ENCODE measurements at places on chromosomes 12 and 14.

- DNase-seq = no peak
These were observed 560.5 kb downstream of the BCL11B start for GRCh38 chr14:98711453-98711852.

GRCh38 chr14:39265806-39266524, 32.2 kb downstream of the MIA2 start:
- no peak for DNase-seq

DNA sequence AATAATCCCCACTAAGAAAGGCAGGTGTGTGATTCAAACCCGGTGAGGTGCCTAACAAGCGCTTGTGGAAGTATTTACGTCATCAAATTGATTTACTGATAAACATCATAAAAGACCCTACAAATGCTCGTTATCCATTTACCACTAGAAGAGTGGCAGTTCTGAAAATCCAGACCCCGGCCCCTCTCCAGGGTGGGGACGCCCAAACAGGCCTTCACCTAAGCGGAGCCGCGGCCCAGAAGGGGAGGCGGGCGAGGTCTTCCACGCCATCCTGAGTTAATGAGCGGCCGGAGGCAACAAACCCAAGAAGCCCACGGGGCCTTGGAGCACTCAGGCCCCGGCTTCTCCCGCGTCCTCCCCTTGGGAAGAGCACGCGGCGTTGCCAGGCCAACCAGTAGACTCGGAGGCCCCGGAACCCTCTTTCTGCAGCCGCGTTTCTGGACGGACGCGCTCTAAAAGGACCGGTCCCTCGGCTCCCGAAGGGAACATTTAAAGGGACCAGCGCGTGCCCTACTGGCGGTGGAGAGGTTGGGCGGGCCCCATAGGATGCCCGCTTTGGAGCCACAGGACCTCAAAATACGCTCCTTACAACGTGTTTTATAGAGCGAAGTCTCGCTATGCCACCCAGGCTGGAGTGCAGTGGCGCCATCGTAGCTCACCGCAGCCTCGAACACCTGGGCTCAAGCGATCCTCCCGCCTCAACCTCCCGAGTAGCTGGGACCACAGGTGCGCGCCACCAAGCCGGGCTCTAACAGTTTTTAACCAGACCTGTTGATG, 3.5 kb downstream of the PTPN21 start:
- DNase-seq = no peak

DNA sequence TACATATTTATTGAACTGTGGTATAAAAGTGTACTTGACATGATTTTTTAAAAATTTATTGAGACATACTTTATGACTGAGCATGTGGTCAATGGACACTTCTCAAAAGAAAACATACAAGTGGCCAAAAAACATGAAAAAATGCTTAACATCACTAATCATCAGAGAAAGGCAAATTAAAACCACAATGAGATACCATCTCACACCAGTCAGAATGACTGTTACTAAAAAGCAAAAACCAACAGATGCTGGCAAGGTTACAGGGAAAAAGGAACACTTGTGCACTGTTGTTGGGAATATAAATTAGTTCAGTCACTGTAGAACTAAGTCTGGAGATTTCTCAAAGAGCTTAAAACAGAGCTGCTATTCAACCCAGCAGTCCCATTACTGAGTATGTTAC, 1177.6 kb downstream of the GALC start:
- no peak for DNase-seq

- DNase-seq = no peak
These were observed 29.8 kb upstream of the C14orf180 start for GRCh38 chr14:104549536-104550339.

GRCh38 chr14:26486922-26487321, 110.9 kb downstream of the NOVA1 start:
- no peak for DNase-seq

- DNase-seq = no peak
These were observed 10.1 kb downstream of the SPATS2 start for GRCh38 chr12:49377386-49377785.

DNA sequence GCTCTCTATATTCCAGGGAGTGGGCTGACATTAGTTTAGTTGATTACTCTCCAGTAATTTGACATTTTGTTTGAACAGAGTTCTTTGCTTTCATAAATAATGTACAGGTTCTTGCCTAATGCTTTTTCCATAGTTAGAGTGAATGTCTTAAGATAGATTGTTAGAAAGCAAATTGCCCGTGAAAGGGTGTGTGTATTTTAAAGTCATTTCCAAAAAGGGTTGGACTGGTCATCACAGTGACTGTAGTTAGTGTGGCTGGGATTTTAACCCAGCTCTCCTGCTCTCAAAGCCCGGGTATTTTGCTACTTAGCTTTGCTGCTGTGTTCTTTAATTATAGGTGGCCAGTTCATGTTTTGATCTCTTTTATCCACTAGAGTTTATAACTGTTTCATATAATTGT, 74.2 kb downstream of the DNAH10 start:
- DNase-seq = no peak

GRCh38 chr12:5210179-5210922, 166.7 kb downstream of the KCNA5 start:
- no peak for DNase-seq

GRCh38 chr12:128449146-128449894, 182.3 kb downstream of the TMEM132C start:
- DNase-seq = no peak

GRCh38 chr14:41925409-41925808, 318.7 kb downstream of the LRFN5 start:
- DNase-seq = no peak

DNA sequence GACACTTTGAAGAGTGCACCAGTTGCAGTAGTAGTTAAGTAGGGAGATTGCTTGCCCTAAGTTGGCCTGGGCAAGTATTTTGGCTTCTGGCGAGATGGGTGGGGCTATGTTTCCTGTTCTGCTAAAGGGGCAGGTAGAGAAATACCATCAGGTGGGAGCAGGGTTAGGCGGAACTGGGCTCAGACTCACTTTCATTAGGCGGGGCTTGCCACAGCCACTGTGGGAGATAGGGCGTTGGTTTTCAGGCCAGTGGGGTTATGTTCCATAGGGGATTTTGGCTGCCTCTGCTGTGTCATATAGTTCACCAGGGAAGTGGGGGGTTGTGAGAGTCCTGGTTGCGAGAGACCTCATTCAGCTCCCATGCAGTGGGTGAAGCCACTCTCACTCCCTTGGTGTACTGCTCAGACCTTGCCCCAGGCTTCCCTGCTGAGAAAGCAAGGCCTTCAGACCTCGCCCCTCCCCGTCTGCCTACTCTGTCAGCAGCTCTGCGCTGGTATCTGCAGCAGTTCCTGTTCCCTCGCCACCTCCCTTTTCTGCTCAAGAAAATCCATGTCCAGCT, 43.3 kb downstream of the AEBP2 start:
- no peak for DNase-seq

- DNase-seq = no peak
These were observed 115.4 kb downstream of the ADAMTS20 start for GRCh38 chr12:43436597-43436996.

DNA sequence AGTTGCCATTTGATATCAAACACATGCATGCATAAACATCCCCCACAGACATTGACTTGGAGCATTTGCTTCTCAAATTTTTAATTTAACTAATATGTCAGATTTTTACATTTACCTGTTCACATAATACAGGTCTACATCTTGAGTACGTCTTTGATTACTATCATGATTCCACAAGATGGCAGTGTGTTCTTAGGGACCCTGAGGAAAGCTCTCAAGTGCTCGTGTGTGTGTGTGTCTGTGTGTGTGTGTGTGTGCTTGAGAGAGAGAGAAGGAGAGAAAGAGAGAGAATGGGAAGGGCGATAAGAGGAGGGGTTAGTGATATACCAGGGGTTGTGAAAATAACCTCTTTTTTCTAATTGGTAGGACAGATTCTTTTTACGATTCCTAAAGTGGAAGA, 167.1 kb upstream of the OR4E1 start:
- no peak for DNase-seq

GRCh38 chr14:71372411-71372838, 465.2 kb downstream of the PCNX1 start:
- no peak for DNase-seq

DNA sequence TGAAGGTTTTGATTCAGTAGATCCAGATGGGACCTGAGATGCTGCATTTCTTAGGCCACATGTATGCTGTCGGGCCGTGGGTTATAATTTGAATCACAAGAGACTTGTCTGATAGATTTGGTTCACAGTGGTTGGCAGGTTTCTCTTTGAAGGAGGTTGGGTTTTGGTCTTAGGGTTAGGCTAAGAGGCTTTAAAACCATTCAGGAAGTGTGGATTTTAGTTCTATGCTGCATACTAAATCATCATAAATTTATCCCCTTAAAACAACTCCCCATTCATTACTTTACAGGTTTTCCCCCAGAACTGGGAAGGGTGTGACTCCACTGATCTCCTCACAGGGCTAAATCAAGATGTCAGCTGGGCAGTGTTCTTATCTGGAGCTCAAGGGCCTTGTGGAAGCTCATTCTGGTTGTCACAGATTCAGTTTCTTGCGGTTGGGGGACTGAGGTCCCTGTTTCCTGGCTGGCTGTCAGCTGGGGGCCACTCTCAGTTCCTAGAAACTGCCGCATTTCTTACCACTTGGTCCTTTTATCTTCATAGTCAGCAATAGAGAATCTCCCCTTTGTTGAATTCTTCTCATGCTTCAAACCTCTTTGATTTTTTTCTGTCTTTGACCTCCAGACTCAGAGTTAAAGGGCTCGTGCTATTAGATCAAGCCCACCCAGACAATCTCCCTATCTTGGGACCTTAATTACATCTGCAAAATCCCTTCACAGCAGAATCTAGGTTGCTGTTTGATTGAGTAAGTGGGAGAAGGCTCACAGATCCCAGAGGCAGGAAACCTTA, 20.6 kb upstream of the PCNX1 start:
- no peak for DNase-seq

DNA sequence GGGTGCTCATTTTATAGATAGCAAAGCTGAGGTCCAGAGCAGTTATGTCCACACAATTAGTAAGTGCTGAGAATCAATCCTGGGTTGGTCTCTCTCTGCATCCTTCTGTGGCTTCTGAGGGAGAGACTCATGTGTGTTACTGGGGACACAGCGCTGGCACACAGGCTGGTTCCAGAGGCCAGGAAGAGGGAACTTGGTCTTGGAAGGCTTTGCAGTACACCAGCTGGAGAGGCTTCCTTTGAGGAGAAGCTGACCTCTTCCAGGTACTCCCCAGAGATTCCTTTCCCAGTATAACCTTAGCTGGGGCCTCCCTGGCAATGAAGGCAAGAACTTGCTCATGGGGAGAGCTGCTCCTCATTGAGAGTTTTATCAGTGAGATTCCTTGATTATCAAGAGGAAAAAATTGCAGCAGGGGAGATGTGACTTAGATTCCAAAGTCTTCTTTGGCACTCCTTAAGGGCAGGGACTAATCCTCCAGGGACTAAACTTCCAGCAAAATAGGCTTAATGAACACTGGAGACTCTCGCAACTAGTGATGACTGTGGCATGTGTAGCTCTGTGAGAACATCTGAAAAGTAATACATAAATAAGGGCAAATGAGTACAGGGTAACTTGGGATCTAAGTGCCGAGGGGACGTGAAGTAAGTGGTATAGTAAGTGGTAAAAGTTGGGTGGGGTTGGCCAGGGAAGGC, 13.9 kb upstream of the KRT80 start:
- no peak for DNase-seq

DNA sequence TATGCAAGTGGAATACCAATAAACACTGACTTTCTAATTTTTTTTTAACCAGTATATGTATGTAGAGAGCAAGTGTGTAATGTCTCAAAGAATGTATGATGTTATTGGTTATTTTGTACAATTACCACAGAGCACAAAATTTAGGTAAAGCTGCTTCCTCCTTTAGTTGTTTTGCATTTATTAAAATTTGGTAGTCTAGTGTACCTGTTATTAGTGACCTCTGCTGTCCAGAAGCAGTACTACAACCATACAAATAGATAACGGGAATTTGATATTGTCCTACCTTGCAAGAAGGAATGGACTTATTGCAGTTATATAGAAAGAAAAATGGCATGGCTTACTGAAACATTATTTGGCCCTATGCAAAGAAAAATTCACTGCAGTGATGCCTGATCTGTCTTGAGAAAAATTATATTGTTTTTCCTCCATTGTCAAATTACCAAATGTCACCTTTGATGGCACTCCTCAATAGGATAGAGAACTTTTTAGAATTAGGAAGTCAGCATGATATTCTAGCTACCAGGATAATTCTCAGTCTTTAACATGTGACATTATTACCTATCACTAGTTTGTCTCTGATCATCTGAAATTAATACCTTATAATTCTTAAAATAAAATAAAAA, 153.9 kb upstream of the RMST start:
- DNase-seq = no peak

DNA sequence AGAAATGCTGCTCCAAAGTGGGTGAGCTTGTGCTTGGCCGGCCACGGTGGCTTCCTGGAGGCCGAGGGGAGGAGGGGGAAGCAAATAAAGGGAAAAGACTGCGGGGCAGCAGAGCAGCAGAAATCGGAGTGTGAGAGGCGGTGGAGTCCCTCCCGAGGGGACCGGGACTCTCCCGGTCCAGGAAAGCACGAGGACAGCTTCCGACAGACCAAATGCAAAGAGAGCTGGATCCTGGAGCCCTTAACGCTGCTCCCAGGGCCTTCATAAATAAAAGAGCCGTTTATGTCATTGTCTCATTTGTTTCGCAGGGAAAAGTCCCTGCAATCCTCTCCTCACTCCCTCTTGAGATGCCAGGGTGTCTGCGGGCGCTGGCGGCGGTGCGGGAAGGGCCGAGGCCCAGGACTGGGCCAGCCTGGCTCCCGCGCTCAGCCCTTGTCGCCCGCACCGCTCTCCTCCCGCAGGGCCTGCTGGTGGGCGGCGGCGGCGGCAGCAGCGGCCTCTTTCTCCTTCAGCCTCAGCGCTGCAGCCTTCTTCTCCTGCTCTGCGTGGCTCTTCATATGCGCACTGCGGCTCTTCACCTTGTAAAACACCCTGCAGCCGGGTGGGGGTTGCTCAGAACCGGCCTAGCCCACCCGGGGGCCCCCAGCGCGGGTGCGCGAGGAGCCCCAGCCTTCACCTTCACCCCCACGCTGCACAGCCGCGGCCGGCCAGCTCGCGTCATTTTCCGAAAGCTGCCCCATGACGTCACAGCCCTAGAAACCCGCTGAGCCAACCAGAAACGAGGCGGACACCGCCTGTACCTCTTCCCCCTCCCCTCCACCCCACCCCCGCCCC, 4.5 kb upstream of the PNMA1 start:
- DNase-seq = no peak

DNA sequence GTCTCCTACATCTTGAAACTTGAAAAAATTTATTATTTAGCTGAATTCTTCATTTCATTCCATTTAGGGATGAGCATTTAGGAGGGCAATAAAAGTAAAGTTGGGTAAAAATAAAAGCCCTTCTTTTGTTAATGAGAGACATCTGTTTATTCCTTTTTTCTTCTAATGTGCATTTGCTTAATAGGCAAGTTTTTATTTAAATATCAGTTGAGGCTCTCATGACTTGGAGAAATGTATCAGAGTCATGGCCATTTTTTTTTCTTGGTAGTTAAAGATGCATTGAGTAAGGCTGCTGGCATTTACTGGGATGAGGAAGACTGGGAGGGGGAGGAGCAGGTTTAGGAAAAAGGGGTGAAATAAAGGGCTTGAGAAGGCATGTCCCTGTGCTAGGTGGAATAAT, 609.9 kb upstream of the TMEM132C start:
- DNase-seq = no peak
